Ovary (tissue), 10 donors: ENCODE measurements at places on chromosomes 5 and 9. TPM values are rescaled to one million over a fixed set of nuclear protein-coding genes. Genes with fewer than 3 reads are reported as not detected.

Gene SLC22A4
- total RNA-seq: 2.2 TPM

Gene PAEP
- total RNA-seq: 1.2 TPM

Gene ACTL7B
- total RNA-seq: not detected

Gene DAPK1
- 103 TPM for total RNA-seq

Gene LCN9
- total RNA-seq: not detected

Gene BRINP1
- not detected for total RNA-seq

Gene FCHO2
- total RNA-seq: 30.7 TPM

Gene TLR4
- total RNA-seq: 9.7 TPM

Gene C5
- 4.1 TPM for total RNA-seq

Gene SPEF2
- 7.6 TPM for total RNA-seq

Gene PCDHB4
- total RNA-seq: 6.4 TPM

DNA sequence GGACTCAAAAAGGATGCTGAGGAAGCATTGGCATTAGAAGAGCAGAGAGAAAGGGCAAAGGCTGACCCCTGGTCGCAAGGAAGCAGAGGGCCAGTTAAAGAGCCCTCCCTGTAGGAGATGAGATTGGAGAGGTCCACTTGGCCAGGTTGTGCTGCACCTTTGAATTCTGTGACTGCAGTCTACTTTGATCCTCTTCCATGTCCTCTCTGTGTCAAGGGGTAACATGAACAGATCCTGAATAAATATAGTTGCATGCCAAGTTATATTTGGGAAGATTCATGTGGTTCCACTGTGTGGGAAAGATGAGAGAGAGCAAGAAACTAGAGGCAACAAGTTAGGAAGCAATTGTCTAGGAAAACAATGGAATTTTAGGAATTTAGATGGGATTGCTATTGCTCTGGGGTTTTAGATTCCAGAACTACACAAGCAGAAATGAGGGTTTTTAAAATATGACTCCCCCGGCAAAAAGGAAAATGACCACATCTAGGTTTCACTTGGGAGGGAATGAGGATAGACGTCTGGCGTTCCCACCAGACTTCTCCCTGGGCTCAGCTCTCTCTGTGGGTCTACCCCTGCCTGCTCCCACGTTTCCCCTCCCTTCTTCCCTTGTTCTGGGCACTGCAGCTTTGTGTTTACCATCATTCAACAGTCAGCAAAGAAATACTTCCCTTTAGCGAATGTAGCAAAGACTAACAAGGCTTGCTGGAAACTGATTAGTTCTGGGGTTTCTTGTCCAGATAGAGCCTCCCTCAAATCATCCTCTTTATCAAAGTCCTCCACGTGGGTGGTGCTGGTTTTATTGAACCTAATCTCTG lies 63.6 kb downstream of the SNX18 start:
- H3K27ac ChIP-seq: no peak overlapping the region
- no peak for DNase-seq
- H3K27me3 ChIP-seq: no peaks in the 10 kb centered on the region
- peaks cover 8% of the 10 kb centered on the region for H3K4me1 ChIP-seq
- no peak overlapping the region for H3K4me3 ChIP-seq

- H3K4me3 ChIP-seq: no peak overlapping the region
- H3K36me3 ChIP-seq: no peaks in the 10 kb centered on the region
- no peak overlapping the region for H3K27ac ChIP-seq
- H3K4me1 ChIP-seq: peaks cover 7% of the 10 kb centered on the region
- DNase-seq: no peak
Observed at GRCh38 chr9:89631384-89631783, 26.6 kb downstream of the GADD45G start.

DNA sequence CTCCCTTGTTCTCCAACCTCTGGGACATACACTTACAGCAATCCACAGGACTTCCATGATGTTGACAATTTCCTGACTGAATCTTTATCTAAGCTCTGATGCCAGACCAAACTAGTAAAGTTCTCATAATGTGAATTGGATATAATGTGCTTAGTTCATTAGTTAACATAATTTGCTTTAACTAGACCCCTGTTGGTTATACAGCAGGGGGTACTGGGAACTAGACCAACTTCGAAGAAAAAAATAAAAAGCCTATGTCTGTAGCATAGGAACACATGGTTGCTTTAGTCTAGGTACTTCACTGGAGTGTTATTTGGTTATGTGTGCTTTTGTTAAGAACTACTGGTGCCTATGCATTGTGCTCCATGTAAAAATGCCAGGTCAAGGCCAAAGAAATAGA lies 173.8 kb downstream of the ADAMTS6 start:
- DNase-seq: no peak
- H3K36me3 ChIP-seq: no peaks in the 10 kb centered on the region
- no peaks in the 10 kb centered on the region for H3K27me3 ChIP-seq
- no peaks in the 10 kb centered on the region for H3K4me1 ChIP-seq
- no peak overlapping the region for H3K27ac ChIP-seq
- H3K4me3 ChIP-seq: no peak overlapping the region

DNA sequence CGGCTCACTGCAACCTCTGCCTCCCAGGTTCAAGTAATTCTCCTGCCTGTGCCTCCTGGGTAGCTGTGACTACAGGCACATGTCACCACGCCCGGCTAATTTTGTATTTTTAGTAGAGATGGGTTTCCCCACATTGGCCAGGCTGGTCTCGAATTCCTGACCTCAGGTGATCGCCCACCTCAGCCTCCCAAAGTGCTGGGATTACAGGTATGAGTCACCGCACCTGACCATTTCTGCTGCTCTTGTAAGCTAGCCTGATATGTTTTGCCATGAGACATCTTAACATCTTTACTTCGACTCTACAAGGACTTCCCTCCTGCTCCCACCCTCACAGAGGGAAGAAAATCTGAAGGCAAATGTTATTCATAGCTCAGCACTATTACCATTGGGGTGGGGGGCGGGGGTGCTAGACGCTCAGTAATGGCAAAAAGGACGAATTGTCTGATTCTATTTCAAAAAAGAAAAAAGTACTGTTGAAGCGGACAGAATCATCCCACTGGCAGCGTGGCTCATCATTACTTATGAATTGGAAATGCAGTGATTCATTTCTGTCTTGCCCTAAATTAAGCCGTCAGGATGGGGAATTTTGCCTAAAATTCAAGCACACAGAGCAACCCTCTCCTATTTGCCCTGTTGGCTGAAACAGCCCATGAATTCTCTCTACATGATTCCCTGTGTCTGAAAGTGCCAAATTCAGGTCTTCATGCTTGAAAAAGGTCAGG lies 46.4 kb upstream of the WWC1 start:
- DNase-seq: no peak
- H3K36me3 ChIP-seq: no peaks in the 10 kb centered on the region
- H3K4me1 ChIP-seq: no peaks in the 10 kb centered on the region
- no peak overlapping the region for H3K27ac ChIP-seq

- no peak for DNase-seq
- H3K4me3 ChIP-seq: peak overlapping the region; percentile 13
- no peak overlapping the region for H3K27ac ChIP-seq
- H3K27me3 ChIP-seq: no peaks in the 10 kb centered on the region
- H3K36me3 ChIP-seq: no peaks in the 10 kb centered on the region
Observed at GRCh38 chr9:78298046-78298765, 1.3 kb downstream of the PSAT1 start.

- H3K27ac ChIP-seq: no peak overlapping the region
- H3K27me3 ChIP-seq: no peaks in the 10 kb centered on the region
- no peak overlapping the region for H3K4me3 ChIP-seq
- no peaks in the 10 kb centered on the region for H3K36me3 ChIP-seq
- H3K4me1 ChIP-seq: no peaks in the 10 kb centered on the region
Observed at GRCh38 chr9:113673726-113674125, 202.4 kb upstream of the ZNF618 start.

DNA sequence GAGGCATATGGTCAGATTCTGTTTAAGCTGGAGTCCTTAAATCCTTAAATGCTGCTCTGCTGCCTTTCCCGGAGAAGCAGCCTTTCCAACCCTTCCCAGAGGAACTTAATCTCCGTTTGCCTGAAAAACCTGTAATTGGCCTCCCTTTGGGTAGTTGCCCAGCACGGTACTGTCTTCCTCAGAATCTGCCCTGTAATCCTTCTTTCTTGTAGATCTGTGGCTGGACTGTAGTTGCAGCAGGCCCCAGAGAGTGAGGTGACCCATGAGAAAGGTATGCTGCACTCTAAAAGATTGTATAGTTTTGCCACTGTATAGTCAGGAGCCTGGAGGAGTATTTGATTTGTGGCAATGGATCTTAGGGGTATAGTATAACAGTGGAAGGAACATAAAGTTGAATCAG lies 11.7 kb downstream of the SPIN1 start:
- no peak overlapping the region for H3K4me3 ChIP-seq
- no peaks in the 10 kb centered on the region for H3K36me3 ChIP-seq
- no peak overlapping the region for H3K27ac ChIP-seq
- H3K27me3 ChIP-seq: no peaks in the 10 kb centered on the region

- H3K4me3 ChIP-seq: no peak overlapping the region
- no peaks in the 10 kb centered on the region for H3K36me3 ChIP-seq
- DNase-seq: peak; percentile 67
- no peaks in the 10 kb centered on the region for H3K27me3 ChIP-seq
- H3K4me1 ChIP-seq: peaks cover 3% of the 10 kb centered on the region
Observed at GRCh38 chr5:134451936-134452505, 40.3 kb upstream of the CDKN2AIPNL start.

GRCh38 chr9:97307500-97308163 lies at the start of gene CCDC180:
TSS of gene CCDC180 (plus strand) at chr9:97307659. CDS start at chr9:97308064, 405 bp downstream.
- peaks cover 10% of the 10 kb centered on the region for H3K4me1 ChIP-seq
- peak within 1 kb of the TSS; percentile 6 for H3K4me3 ChIP-seq
- no peak for DNase-seq

DNA sequence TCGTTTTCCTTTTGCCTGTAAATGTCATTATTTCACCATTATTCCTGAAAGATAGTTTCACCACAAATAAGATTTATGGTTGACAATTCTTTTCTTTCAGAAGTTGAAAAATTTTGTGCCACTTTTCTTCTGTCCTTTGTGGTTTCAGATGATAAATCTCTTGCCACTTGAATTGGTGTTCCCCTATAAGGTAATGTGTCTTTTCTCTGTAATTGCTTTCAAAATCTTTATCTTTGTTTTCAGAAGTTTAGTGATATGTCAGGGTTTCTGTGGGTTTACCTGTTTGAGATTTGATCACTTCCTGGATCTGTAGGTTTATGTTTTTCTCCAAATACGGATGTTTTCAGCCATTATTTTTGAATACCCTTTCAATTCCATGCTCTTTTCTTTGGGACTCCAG lies 14.6 kb downstream of the RASA1 start:
- no peak for DNase-seq
- no peaks in the 10 kb centered on the region for H3K36me3 ChIP-seq
- H3K4me3 ChIP-seq: no peak overlapping the region
- no peak overlapping the region for H3K27ac ChIP-seq
- H3K4me1 ChIP-seq: no peaks in the 10 kb centered on the region
- H3K27me3 ChIP-seq: no peaks in the 10 kb centered on the region

- no peaks in the 10 kb centered on the region for H3K4me1 ChIP-seq
- no peaks in the 10 kb centered on the region for H3K36me3 ChIP-seq
- H3K27me3 ChIP-seq: no peaks in the 10 kb centered on the region
Observed at GRCh38 chr5:75659791-75660450, 48.7 kb downstream of the ANKDD1B start.

DNA sequence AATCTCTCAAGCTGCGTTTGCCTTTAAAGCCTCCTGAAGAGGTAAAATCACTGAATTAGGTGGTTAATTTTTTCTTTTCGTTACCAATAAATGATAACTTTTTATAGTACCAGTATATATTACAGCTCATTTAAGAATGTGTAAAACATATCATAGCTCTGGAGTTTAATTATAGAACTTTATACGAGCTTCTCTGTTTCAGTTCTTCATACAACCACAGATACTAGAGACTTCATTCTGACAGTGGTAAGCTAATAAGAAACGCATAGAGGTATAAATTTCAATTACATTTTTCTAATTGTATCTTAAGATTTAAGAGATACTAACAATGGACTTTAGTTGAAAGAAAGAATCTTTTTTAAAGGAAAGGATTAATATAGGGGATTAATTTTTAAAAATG lies 73.9 kb downstream of the PBX3 start:
- no peak overlapping the region for H3K4me3 ChIP-seq
- no peak for DNase-seq
- no peaks in the 10 kb centered on the region for H3K27me3 ChIP-seq
- H3K27ac ChIP-seq: no peak overlapping the region
- no peaks in the 10 kb centered on the region for H3K36me3 ChIP-seq
- peaks cover 6% of the 10 kb centered on the region for H3K4me1 ChIP-seq

DNA sequence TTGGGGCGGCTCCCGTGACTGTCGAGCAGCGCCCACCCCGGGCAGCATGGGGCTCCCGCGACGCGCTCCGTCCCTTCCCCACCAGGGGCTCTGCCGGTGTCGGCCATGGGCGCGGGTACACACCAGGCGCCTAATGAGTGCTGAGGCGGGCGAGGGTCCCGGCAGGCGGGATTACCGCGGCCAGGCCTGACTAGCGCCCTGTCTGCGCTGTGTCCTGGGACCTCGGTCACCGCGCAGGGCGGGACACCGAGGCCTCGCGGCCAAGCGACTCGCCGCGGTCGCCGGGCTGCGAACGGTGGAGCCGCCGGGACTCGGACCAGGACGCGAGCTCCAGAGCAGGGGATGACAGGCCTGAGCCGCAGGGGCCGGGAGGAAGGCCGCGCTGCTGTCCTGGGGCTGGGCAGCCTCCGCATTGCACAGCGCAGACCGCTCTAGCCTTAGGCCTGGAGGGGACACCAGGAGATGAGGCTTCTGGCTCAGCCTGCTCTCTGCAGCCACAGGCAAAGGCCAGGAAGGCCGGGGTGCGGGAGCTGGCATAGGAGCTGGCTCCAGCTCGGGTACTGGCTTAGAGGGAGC lies 14.1 kb downstream of the LCN10 start:
- no peak for DNase-seq
- H3K27me3 ChIP-seq: no peaks in the 10 kb centered on the region
- H3K4me1 ChIP-seq: peaks cover 15% of the 10 kb centered on the region
- no peaks in the 10 kb centered on the region for H3K36me3 ChIP-seq

GRCh38 chr5:131630208-131630962 lies 4.6 kb downstream of the RAPGEF6 start:
- H3K27ac ChIP-seq: no peak overlapping the region
- H3K4me3 ChIP-seq: no peak overlapping the region
- DNase-seq: no peak
- no peaks in the 10 kb centered on the region for H3K27me3 ChIP-seq

GRCh38 chr5:165834891-165835290 lies 2329.5 kb downstream of the MAT2B start:
- H3K36me3 ChIP-seq: no peaks in the 10 kb centered on the region
- no peaks in the 10 kb centered on the region for H3K4me1 ChIP-seq
- no peak overlapping the region for H3K27ac ChIP-seq
- no peak for DNase-seq
- H3K4me3 ChIP-seq: no peak overlapping the region

- no peak for DNase-seq
- no peak overlapping the region for H3K27ac ChIP-seq
- H3K4me1 ChIP-seq: peaks cover 2% of the 10 kb centered on the region
- no peaks in the 10 kb centered on the region for H3K27me3 ChIP-seq
- no peak overlapping the region for H3K4me3 ChIP-seq
Observed at GRCh38 chr9:123528501-123528900, 172.5 kb downstream of the CRB2 start.

DNA sequence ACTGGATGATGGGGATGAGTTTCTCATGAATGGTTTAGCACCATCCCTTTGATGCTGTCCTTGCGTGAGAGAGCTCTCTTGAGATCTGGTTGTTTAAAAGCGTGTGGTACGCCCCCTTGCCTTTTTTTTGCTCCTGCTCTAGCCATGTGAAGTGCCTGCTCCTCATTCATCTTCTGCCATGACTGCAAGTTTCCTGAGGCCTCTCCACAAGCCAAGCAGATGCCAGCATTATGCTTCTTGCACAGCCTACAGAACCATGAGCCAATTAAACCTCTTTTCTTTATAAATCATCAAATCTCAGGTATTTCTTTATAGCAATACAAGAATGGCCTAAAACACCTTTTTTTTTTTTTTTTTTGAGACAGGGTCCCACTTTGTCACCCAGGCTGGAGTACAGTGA lies 32.8 kb downstream of the FNIP1 start:
- no peak for DNase-seq
- no peak overlapping the region for H3K4me3 ChIP-seq
- H3K36me3 ChIP-seq: no peaks in the 10 kb centered on the region
- no peak overlapping the region for H3K27ac ChIP-seq
- H3K4me1 ChIP-seq: peaks cover 2% of the 10 kb centered on the region
- no peaks in the 10 kb centered on the region for H3K27me3 ChIP-seq
